COR-L47 (cell line): ENCODE measurements at places on chromosomes 4 and X.

GRCh38 chr4:86788826-86789225 is 60.4 kb downstream of the SLC10A6 start:
- no peak for DNase-seq

DNA sequence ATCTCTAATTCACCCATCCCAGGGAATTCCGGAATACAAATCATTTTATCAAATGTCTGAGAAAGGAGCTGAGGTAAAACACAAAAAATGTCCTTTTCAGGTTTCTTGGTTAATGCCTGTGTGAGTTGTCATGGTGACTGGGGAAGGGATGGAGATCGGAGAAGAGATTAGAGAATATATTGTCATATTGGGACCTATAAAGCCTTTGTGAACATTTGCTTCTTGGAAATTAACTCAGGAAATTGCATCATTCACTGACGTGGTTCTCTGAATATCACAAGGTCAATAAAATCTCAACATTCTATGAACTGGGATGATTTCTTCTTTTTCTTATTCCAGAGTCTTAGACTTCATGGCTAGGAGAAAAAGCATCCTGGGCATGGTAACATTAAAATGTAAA is 174.8 kb upstream of the GLRA2 start:
- DNase-seq = no peak

DNA sequence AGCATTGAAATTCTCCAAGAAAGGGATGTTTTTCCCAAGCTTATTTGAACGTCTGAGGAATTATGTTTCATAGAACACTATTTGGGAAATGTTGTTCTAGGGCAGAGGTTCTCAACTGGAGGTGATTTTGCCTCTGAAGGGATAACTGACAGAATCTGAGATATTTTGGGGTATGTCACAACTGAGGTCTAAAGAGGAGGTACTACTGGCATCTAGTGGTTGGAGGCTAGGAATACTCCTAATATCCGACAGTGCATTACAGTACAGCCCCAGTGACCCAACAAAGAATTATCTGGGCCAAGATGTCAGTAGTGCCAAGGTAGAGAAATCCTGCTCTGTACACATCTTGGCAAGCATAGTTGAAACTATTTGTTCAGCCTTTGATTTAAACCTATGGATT is 6.4 kb downstream of the HSPA4L start:
- no peak for DNase-seq

GRCh38 chr4:140955641-140956040 is 177.6 kb downstream of the RNF150 start:
- no peak for DNase-seq

DNA sequence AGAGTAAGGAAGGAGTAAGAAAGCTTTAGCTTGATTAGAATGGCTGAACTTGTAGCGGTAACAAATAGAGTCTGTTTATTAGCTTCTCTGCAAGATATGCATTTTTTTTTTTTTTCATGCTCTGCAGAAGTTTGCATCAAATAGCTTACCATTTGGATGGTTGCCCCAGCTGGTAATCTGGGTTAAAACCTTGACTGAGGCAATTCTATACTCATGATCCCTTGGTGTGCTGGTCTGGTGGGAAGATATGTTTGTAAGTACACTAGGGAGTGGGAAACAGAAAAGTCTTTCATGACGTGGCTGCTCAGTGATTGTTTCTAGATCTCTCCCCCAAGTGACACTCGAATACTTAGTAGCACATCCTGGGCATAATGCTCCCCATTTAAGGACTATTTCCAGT is 32.1 kb downstream of the SEPTIN11 start:
- DNase-seq = no peak

GRCh38 chr4:169361756-169362155 is 91.0 kb upstream of the SH3RF1 start:
- no peak for DNase-seq

GRCh38 chr4:30610361-30610760 is 109.8 kb upstream of the PCDH7 start:
- DNase-seq = no peak

GRCh38 chr4:117771647-117772337 is 262.5 kb upstream of the NDST3 start:
- no peak for DNase-seq

- DNase-seq = no peak
Observed at GRCh38 chr4:100547541-100548199, 29.8 kb upstream of the EMCN start.

- no peak for DNase-seq
Observed at GRCh38 chr4:148737061-148737770, 295.0 kb upstream of the NR3C2 start.

GRCh38 chr4:87081826-87082225 is 138.6 kb downstream of the KLHL8 start:
- no peak for DNase-seq

- no peak for DNase-seq
Observed at GRCh38 chrX:132855780-132856341, 102.6 kb downstream of the HS6ST2 start.

DNA sequence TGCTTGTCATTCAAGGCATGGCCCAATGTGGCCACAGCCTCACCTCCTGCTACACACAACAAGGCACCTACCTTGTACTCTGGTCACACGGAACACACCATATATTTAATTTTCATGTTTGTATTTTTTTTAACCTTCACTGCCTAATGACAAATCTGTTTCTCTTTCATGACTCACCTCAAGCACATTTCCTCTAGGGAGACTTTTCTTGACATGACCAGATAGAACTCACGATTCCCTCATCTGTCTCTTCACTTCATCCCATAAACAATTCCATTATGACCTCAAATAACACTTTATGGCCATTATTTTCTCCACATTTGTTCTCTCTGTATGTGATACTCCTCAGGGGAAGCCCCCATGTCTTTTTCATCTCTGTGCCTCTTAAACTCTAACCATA is 11.1 kb downstream of the DRP2 start:
- no peak for DNase-seq

DNA sequence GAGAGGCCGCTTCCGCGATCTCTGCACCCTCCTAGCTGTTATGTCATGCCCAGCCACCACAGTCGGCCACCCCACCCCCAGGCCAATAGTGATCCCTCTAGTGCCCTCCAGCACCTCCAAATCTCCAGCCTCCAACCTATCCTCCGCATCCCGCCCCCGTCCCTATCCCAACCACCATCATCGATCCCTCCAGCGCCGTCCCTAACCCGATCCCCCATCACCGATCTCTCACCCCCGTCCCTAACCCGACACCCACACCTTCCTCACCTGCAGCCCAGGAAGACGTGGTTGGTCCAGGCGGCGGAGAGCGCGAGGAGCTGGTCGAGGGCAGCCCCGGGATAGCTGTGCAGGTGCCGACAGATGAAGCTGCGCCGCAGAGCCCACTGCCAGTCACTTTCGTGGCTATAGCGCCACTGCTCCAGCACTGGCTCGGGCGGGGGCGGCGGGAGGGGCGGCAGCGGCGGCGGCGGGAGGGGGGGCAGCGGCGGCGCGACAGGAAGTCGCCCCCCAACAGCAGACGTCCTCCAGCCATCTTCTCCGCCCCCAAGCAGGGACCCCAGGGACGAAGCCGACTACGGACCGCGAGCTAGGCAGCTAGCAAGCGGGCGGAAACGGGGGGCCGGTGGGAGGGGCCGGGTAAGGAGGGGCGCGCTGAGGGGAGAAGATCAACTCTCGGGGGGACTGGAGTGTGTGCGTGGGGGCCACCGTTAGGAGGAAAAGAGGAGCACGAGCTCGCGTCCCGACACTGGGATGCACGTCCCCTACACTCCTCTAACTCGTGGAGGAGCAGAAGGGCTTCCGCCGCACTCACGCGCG is 552 bp downstream of the NKRF start:
- peak; percentile 25 for DNase-seq

- DNase-seq = no peak
Observed at GRCh38 chr4:15513545-15513944, 43.9 kb downstream of the CC2D2A start.

DNA sequence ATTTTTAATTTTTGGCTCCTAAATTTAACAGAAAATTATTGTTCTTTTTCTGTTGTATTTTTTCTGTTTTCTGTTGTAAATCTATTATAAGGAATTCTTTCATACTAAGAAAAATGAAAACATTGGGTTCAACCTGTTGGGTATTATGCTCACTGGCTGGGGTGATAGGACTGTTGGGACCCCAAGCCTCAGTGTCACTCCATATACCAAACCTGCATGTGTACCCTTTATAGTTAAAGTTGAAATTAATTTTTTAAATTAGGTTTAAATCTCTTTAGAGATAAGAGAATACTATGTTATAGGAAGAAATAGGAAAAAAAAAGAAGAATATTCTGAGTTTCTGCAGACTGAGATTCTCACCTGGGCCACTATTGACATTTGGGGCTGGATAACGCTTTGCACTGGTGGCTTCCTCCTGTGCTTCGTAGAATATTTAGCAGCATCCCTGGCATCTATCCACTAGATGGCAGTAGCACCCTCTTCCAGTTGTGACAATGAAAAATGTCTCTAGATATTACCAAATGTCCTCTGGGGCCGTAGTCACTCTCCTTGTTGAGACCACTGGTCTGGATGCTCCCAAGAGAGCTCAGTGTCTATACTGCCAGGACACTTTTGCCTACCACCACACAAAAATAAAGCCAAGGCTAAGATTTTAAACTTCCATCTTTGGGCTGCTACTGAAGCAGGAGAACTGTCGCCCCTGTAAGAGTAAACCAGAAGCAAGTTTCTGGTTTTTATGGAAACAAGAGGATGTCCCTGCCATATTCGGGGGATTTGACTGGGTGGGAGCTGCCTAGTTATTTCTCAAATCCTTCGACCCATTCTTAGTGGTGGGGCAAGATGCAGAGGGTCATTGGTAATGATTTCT is 22.4 kb upstream of the CLTRN start:
- DNase-seq = peak; percentile 17
